ENCODE measurements at places on chromosomes 2 and 18. TPM values are rescaled to one million over a fixed set of nuclear protein-coding genes. Genes with fewer than 3 reads are reported as not detected.
A peak's percentile ranks its signal among the peaks of the same experiment; 100 is the strongest.

TWIST2 gene
- total RNA-seq: 8.9 TPM

CCDC121 gene
- total RNA-seq: 2.9 TPM

GPC1 gene
- 60.4 TPM for total RNA-seq

KANSL1L gene
- total RNA-seq: 29.6 TPM

GTF2A1L gene
- total RNA-seq: not detected

NOSTRIN gene
- total RNA-seq: 26.4 TPM

ST6GAL2 gene
- 2.2 TPM for total RNA-seq

TMEM178A gene
- total RNA-seq: 1.5 TPM

DNA sequence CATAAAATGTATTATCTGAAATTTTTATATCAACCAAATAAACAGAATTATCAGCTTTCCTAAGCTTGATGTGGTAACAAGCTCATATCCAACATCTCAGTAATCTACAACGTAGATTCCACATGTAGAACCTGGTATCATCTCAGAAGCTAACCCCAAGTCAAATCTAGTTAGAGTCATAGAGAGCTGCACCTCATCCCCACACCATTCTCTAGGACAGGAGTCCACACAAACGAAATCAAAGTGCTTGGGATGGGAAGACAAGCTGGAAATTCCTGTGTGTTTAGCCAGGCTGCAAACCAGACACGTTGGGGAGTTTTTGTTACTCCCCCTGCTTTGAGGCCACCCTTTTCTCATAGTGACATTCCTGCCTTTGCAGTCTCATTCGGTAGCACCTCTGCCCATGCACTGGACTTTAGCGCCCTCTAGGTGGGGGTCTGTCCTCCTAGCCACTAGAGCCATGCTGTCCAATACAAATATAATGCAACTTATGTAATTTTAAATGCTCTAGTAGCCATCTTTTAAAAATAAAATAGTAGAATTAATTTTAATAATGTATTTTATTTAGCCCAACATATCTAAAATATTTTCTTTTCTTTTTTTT, 28.1 kb upstream of the SATB2 start:
- H3K27ac ChIP-seq: no peak overlapping the region
- no peak for DNase-seq
- H3K36me3 ChIP-seq: no peaks in the 10 kb centered on the region

GRCh38 chr2:37642907-37643729, 28.3 kb downstream of the CDC42EP3 start:
- no peak overlapping the region for H3K4me3 ChIP-seq
- peaks cover 61% of the 10 kb centered on the region for H3K4me1 ChIP-seq
- H3K27ac ChIP-seq: no peak overlapping the region
- H3K27me3 ChIP-seq: no peaks in the 10 kb centered on the region

DNA sequence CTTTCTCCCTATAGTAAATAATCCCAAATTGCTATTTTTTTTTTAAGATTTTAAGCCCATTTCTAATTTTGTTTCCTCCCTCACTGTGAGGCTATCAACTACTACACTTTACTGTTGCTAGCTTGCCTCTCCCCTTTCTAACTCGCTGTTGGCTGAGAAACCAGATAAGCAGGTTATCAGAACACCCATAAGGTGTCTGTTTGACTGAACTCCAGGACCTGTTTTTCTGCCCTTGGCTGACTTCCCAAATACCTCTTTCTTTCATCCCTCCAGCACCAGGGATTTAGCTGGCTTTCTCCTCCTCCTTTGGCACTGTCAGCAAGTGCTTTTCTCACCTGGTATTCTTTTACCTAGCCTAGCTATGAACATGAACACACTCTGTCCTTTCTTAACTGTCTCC, 11.1 kb downstream of the TRAK2 start:
- no peaks in the 10 kb centered on the region for H3K27me3 ChIP-seq
- no peaks in the 10 kb centered on the region for H3K36me3 ChIP-seq
- H3K4me1 ChIP-seq: no peaks in the 10 kb centered on the region

GRCh38 chr2:239443666-239444567, 43.1 kb upstream of the HDAC4 start:
- no peak for DNase-seq
- H3K27ac ChIP-seq: no peak overlapping the region
- no peaks in the 10 kb centered on the region for H3K27me3 ChIP-seq
- peaks cover 52% of the 10 kb centered on the region for H3K4me1 ChIP-seq
- H3K36me3 ChIP-seq: no peaks in the 10 kb centered on the region

GRCh38 chr2:161048317-161048716, 111.9 kb upstream of the TANK start:
- no peak for DNase-seq
- H3K27ac ChIP-seq: no peak overlapping the region
- H3K27me3 ChIP-seq: no peaks in the 10 kb centered on the region
- H3K4me3 ChIP-seq: no peak overlapping the region

DNA sequence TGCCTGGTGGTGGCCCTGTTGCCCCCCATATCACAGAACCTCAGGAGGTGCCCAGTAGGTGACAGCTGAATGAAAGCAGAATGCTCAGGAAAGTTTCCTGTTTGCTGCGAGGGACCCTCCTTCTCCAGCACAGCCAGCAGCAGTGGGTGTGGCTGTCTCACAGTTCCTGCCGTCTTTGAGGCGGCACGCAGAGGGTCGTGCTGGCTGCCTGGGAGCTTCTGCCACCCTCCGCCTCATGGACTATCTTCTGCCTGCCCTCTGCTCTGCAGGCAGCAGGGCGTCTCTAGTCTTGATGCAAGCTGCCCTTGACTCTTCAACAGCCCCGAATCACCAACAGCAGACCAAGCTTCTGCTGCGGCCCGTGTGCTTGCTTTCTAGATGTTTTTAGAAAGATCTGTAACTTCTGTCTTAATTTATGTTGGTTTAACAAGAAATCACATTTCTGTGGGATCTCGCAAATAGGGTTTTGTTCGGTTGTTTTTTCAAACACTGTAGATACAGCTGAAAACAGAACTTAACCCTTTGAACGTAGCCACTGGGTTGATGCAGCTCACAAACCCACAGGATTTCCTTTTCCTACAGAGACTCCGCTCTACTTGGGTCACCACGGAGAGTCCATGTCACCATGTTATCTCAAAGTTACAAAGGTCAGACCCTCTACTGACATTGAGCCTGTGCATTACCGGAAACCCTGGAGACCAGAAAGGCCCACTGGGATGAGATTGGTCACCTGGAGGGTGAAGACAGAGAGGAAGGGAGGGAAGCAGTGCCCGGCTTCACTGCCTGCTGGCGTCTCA, 144.9 kb downstream of the ACOXL start:
- H3K36me3 ChIP-seq: no peaks in the 10 kb centered on the region
- no peaks in the 10 kb centered on the region for H3K27me3 ChIP-seq
- no peak overlapping the region for H3K4me3 ChIP-seq
- no peaks in the 10 kb centered on the region for H3K4me1 ChIP-seq

DNA sequence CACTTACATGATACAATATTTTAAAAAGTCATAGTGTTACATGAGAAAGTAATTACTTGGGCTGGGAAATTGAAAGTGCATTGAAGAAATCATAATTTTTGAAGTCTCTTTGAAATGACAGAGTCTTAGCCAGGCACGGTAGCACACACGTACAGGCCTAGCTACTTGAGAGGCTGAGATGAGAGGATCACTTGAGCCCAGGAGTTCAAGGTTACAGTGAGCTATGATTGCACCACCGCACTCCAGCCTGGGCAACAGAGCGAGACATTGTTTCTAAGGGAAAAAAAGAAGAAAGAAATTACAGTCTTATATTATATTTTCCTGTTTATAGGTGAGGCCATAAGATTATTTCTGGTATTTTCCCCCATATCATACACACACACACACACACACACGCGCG, 9.2 kb upstream of the IAH1 start:
- no peaks in the 10 kb centered on the region for H3K4me1 ChIP-seq
- DNase-seq: no peak
- peaks cover 40% of the 10 kb centered on the region for H3K36me3 ChIP-seq
- H3K4me3 ChIP-seq: no peak overlapping the region
- H3K27me3 ChIP-seq: no peaks in the 10 kb centered on the region

DNA sequence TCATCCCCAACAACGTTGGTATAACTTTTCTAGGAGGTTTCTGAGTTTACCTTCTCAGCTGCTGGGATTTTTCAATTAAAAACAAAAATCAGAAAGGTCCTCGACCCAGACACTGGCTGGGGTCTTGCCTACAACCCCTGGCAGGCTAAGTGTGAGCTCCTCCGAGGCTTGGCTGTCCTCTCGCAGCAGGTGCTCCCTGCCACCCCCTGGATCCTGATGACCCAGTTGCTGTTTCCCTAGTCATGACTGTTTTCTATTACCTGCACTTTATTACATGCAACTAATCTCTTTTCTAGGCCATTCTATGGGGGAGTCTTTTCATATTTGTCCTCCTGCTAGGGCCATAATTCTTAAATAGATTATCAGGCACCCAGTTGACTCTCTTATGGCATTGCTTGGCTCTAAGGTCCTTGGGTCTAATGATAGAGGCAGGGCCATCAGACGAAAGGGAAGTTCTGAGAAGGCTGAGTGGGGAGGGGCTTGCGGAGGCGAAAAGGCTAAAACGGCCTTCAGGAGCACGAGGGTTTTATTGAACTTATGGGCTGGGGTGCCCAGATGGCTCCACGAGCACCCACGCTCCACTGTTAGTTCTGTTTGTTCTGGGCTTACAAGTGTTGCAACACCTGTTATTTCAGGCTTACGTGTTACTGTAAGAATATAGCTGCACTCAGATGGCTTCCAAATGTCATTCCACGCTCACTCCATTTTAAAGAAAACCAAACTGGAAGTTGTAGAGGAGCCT, 166.0 kb downstream of the NCK2 start:
- H3K27me3 ChIP-seq: no peaks in the 10 kb centered on the region
- H3K36me3 ChIP-seq: no peaks in the 10 kb centered on the region
- no peak for DNase-seq
- H3K4me3 ChIP-seq: no peak overlapping the region
- no peaks in the 10 kb centered on the region for H3K4me1 ChIP-seq

- H3K27me3 ChIP-seq: no peaks in the 10 kb centered on the region
- H3K4me3 ChIP-seq: no peak overlapping the region
- no peak for DNase-seq
- H3K4me1 ChIP-seq: no peaks in the 10 kb centered on the region
These were observed 131.2 kb downstream of the CERS6 start for GRCh38 chr2:168587307-168587706.

DNA sequence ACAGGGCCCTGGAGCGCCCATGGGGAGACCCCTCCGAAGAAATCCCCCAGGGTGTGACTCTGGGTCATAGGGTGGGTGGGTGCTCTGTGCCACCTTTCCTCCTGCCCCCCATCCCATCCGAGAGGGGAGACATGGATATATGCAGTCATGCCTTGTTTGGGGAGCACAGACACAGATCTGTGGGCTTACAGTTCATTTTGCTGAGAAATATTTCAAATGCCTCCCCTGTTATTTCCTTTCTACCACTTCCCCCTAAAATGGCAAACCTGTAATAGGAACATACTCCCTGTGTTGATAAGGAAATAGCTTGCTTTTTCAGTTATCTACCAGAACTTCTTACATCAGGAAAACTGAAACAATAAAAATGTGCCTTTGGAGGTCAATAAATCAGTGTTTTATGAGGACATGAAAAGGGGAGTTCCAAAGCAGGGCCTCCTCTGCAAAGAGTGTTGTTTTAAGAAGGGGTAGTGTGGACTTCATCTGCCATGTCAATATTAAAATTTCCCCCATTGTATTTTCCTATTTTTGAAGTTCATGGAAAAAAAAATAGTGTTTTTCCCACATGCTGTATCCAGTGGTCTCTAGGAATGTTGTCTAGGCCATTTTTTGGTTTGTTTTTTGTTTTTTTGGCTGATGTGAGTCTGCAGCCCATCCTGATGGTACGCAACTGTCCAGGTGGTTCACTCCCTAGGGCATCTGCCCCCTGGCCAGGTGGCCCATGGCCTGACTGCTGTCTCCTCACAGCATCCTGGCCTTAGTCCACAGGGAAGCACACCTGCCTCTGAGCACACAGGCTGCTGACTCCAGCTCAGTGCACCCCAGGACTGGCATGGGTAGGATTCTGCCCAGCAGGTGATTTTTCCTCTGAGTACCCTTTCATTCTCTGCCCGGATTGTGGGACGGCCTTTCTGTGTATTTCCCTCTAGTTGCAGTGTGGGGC, 3.7 kb downstream of the TNFRSF11A start:
- DNase-seq: no peak
- H3K4me1 ChIP-seq: peaks cover 55% of the 10 kb centered on the region
- H3K27ac ChIP-seq: no peak overlapping the region
- peaks cover 26% of the 10 kb centered on the region for H3K27me3 ChIP-seq
- H3K36me3 ChIP-seq: no peaks in the 10 kb centered on the region

- no peaks in the 10 kb centered on the region for H3K4me1 ChIP-seq
- H3K27ac ChIP-seq: no peak overlapping the region
- H3K36me3 ChIP-seq: no peaks in the 10 kb centered on the region
- no peak for DNase-seq
These were observed 315.6 kb downstream of the IRS1 start for GRCh38 chr2:226483745-226484619.

DNA sequence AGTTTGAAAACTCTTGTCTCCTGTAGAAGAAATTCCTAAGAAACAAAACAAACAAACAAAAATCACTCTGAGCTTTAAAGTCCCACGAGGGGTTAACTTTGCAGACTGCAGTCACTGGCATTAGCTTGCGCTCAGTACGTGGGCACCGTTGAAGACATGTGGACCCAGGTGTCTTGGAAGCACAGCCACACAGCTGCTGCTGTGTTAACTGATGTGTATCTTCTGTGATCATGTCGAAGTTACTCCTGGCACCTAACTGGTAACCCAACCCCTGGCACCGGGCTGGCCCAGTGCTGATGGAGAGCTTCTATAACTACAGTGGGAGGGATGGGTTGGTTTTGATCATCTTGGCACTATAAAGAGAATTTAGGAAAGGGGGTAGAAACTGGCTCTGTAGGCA, 51.6 kb upstream of the FHL2 start:
- no peaks in the 10 kb centered on the region for H3K4me1 ChIP-seq
- no peaks in the 10 kb centered on the region for H3K27me3 ChIP-seq
- no peaks in the 10 kb centered on the region for H3K36me3 ChIP-seq
- no peak overlapping the region for H3K27ac ChIP-seq
- no peak overlapping the region for H3K4me3 ChIP-seq

GRCh38 chr2:216139884-216140283, 30.7 kb downstream of the XRCC5 start:
- H3K4me1 ChIP-seq: no peaks in the 10 kb centered on the region
- H3K36me3 ChIP-seq: peaks cover 13% of the 10 kb centered on the region
- DNase-seq: peak; percentile 10
- no peak overlapping the region for H3K27ac ChIP-seq
- H3K27me3 ChIP-seq: no peaks in the 10 kb centered on the region
- no peak overlapping the region for H3K4me3 ChIP-seq

- no peak for DNase-seq
- H3K4me1 ChIP-seq: no peaks in the 10 kb centered on the region
- no peak overlapping the region for H3K4me3 ChIP-seq
- H3K36me3 ChIP-seq: no peaks in the 10 kb centered on the region
- H3K27ac ChIP-seq: no peak overlapping the region
- H3K27me3 ChIP-seq: no peaks in the 10 kb centered on the region
These were observed 48.1 kb upstream of the CNOT11 start for GRCh38 chr2:101204400-101205115.

Measured in left lung (tissue), 14 donors.